ENCODE measurements at places on chromosomes 4 and X.
A peak's percentile ranks its signal among the peaks of the same experiment; 100 is the strongest.

DNA sequence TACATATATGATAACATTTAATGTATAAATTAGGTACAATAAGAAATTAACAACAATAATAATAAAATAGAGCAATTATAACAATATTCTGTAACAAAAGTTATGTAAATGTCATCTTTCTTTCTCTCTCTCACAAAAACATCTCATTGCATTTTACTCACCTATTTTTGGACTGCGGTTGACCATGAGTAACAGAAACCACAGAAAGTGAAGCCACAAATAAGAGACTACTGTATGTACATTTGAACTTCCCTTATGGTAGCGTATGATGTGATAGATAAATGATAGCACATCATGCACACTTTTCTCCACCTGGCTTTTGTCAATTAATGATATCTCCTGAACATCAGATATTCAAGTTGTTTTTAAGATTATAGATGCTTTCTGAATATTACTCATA lies 80.5 kb downstream of the HNRNPD start:
- no peak for DNase-seq

DNA sequence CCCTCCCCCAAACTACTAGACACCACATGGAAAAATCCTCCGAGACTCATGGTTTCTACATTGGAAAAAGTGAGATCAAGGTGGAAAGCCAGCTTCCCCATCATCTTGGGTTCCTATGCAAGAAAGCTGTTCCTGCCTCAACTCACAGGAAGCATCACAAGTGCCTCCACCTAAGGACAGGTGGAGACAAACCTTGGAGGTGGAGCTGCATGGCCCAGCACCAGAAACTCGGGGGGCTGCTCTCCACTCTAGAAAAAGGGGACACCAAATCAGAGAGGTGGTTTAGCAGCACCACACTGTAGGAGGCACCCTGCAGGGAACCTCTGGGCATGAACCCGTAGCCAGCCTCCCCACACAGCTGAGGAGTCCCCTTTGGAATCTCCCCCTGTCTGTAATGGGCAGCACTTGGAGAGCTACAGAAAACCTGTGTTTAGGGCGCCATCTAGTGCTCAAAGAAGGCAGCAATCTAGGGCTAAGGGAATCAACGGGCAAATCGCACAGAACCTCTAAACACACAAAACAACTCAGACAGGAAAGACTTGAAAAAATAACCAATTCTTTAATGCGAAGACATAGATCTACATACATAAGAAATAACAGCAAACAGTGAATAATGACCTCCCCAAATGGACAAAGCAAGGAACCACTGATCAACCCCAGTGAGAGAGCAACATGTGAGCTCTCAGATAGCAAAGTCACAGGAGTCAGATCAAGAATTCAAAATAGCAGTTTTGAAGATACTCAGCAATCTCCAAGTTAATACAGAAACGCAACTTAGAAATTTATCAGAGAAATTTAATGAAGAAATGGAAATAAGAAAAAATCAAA lies 37.0 kb upstream of the ZBTB33 start:
- DNase-seq, result no peak

GRCh38 chr4:142516686-142517526 lies 329.2 kb downstream of the INPP4B start:
- no peak for DNase-seq

DNA sequence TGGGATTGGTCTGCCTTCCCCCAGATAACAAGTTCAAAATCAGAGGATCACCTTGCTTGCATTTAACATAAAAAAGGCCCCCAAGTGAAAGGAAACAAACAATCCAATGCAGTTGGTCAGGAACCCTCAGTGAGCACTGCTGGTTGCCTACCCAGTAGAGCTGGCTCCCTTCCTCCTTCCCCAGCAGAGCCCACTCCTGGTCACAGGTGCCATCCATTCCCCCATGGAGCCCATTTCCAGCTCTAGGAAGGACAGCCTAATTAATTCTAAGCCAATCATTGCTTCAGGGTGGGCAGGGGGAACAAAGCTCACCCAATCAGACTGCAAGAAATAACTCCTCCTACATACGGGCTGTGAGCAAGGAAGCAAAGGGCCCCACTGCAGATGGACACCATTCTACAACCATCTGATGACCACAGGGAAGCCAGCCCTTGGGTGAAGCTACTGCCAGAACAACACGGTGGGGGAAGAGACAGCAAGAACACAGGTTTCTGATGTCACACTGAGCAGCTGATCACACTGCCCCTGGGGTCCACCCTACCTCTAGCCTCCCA lies 86.5 kb downstream of the SH3KBP1 start:
- DNase-seq, result no peak

- DNase-seq, result peak; percentile 9
These were observed 620.2 kb upstream of the INTU start for GRCh38 chr4:127012549-127012948.

GRCh38 chrX:72381439-72382201 lies 75.9 kb upstream of the CITED1 start:
- no peak for DNase-seq

DNA sequence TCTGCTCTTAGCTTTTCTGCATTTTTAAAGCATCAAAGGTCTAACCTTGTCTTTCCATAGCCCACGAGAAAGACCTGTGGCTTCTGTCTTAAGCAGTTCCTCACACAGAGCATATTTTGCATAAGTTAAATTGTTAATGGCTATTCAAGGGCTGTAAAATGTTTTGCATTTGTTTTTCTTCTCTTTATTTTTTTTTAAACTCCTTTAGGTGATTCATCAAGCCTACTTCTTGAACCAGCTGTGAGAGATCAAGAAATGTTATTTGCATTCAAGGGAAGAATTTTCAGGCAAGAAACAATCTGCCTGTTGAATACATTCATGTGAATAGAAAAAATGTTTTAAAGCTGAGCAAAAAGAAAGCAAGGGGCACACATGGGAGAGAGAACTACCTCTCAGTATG lies 423.8 kb upstream of the FRG1 start:
- DNase-seq, result no peak

- DNase-seq, result no peak
These were observed 3.7 kb downstream of the PRDM5 start for GRCh38 chr4:120918788-120919187.

- no peak for DNase-seq
These were observed 4.6 kb downstream of the SHROOM2 start for GRCh38 chrX:9790866-9791265.

GRCh38 chr4:186738421-186738820 lies 14.8 kb upstream of the FAT1 start:
- no peak for DNase-seq

GRCh38 chr4:136219592-136220125 lies 1312.6 kb downstream of the PCDH18 start:
- DNase-seq, result no peak

GRCh38 chr4:41505161-41505661 lies 32.7 kb upstream of the LIMCH1 start:
- DNase-seq, result no peak

DNA sequence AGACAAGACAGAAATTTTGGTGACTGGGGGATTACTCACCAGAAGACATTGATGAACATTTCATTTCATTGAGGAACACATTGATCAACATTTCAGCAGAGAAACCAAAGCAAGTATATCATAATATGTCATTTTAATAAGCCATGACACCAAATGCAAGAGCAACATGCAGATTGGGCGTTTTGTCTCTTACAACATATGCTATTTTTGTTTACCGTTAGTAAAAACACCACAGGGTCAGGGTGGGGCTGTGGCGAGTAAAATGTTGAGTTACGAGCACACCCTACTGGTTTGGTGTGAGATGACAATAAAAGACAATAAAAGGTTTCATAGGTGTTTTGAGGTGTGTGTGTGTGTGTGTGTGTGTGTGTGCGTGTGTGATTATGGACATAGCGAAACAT lies 294.5 kb downstream of the PDGFC start:
- peak; percentile 25 for DNase-seq

DNA sequence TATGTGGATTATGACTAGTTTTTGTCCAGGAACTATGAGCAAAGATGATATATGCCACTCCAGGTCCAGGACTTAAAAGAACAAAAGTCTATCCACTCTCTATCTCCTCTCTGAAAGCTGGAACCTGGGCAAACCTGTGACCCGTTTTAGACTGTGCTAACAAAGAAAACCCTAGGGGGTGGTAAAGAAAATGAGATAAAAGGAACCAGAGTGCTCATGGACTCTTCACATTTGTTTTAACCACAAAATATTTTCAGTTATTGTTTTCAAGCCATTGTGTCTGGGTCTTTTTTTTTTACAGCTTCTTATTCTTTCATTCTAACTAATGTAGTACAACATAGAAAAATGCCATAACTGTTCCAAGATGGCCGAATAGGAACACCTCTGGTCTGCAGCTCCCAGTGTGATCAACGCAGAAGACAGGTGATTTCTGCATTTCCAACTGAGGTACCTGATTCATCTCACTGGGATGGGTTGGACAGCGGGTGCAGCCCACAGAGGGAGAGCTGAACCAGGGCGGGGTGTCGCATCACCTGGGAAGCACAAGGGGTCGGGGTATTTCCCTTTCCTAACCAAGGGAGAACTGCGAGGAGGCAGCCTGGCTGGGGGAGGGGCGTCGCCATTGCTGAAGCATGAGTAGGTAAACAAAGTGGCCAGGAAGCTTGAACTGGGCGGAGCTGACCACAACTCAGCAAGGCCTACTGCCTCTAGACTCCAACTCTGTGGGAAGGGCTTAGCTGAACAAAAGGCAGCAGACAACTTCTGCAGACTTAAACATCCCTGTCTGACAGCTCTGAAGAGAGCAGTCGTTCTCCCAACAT lies 45.1 kb downstream of the CHM start:
- DNase-seq, result no peak

DNA sequence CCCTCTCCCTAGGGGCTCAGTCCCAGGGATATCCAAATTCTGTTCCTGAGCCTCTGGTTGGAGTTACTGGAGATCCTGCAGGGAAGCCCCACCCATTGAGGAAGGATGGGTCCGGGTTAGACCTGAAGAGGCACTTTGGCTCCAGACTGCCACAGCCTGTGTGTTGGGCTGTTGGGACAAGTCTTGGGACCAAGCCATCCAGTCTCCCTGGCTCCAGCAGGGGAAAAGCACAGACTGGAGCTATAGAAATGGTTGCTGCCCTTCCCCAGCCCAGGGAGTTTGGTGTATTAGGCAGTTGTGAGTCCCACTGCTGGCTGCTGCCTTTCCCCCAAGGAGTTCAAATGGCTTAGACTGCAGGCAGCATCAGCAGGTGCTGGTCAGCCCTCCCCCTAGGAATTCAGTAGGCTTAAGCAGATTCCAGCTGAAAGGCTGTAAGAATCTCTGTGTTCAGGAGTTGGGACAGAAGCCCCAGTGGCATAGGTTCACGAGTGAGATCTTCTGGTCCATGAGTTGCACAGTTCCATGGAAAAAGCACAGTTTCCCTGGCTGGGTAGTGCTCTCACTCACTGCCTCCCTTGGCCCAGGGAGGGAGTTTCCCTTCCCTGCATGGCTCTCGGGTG lies 344.0 kb upstream of the EPHA5 start:
- no peak for DNase-seq

- no peak for DNase-seq
These were observed 21.7 kb upstream of the FAM156A start for GRCh38 chrX:52979993-52980392.

- no peak for DNase-seq
These were observed 184.4 kb downstream of the SH2D1A start for GRCh38 chrX:124530803-124531202.

GRCh38 chrX:108438110-108438623 lies at the start of gene COL4A6:
Gene COL4A6 (minus strand): TSS chrX:108438422. CDS start chrX:108438196, 226 bp downstream.
- DNase-seq, result no peak

DNA sequence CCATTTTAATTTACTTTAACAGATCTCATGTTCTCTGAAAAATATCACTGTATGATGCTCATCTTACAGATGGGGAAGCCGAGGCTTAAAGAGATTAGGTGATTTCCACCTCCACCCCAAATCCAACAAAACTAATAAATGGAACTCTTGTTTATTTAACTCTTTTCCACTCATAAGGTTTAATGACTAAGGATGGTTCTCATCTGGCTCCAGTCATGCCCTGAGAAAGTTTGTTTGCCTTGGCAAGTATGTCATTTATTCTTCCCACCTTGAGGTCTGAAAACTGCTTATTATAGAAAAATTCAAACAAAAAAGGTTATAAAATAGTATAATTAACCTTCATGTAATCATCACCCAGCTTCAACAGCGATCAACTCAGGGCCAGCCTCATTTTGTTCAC lies 56.3 kb downstream of the PPEF2 start:
- no peak for DNase-seq

DNA sequence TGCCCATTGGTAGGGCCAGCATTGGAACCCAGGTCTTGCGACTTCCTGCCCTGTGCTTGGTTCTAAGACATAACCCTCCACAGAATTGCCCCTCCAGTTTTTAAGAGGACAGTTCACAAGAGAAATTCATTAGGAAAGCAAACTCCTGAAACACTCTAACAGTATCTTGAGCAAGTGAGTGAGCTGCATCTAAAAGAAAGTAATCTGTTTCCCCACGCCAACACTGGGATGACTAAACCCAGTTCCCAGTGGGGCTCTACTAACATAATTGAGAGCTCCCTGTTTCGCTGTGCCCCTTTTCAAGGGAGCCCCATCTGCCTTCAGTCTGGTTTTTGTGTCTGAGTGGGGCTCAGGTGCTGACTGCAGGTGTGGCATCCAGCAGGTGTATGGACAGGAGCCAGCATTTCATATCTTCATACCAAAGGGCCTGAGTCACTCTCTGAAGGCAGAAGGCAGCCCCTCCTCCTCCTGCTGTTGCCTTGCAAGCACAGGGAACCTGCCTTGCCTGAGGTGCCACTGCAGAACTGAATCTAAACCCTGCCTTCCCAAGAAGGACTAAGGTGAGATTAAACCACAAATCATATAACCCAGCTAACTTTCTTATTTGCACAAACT lies 8.0 kb downstream of the AMOT start:
- no peak for DNase-seq

- DNase-seq, result no peak
These were observed 60.6 kb downstream of the POLR2B start for GRCh38 chr4:57039345-57039744.

GRCh38 chr4:684623-685327 lies 4.2 kb downstream of the SLC49A3 start:
- DNase-seq, result no peak

- DNase-seq, result no peak
These were observed 333.9 kb upstream of the FSTL5 start for GRCh38 chr4:162497564-162498167.
